Esophagus mucosa (tissue), 1 donor: ENCODE measurements at places on chromosomes 7 and 10.

DNA sequence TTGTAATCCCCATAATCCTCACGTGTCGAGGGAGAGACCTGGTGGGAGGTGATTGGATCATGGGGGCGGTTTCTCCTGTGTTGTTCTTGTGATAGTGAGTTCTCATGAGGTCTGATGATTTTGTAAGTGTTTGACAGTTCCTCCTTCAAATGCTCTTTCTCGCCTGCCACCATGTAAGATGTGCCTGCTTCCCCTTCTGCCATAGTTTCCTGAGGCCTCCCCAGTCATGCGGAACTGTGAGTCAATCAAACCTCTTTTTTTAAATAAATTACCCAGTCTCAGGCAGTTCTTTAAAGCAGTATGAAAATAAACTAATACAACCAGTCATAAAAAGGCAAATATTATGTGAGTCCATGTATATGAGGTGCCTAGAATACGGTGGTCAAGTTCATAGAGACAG, 87.5 kb downstream of the FRMD4A start:
- ATAC-seq: no peak

DNA sequence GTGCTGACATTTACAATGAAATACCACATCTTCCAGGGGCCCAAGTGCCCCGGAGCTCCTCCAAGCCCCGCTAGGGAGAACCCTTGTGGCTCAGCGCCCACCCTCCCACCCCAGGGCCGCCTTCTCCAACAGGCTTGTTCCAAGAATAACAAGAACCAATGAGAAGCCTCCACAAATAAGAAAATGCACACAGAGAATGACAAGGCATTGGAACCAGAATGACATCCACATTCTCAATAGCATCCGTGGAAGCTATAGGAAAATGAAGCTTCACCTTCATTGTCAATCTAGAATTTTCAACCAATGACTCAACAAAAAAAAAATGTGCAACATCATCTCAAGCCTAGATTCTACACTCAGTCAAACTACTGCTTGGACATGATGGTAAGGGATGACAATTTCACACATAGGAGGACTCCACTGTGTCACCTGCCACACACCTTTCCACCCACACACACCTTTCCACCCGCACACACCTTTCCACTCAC, 50.4 kb upstream of the PPP2R2D start:
- ATAC-seq: no peak

DNA sequence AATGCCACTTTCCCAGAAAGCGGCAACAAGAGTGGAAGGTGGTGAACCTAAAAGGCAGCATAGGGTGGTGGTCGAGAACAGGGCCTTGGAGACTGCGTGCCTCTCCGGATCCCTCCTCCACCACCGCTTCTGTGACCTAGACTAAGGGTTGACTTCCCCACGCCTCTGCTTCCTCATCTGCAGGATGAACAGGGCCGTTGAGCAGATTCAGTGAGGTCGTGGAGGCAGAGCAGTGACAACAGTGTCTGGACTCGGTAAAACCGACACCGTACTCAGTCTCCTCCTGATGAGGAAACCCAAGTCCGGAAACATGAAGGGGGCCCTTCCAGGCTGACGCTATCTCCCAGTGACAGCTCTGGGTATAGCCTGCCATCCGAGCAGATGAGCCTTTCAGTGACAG, 162.6 kb downstream of the CELF2 start:
- ATAC-seq: peak; percentile 32

DNA sequence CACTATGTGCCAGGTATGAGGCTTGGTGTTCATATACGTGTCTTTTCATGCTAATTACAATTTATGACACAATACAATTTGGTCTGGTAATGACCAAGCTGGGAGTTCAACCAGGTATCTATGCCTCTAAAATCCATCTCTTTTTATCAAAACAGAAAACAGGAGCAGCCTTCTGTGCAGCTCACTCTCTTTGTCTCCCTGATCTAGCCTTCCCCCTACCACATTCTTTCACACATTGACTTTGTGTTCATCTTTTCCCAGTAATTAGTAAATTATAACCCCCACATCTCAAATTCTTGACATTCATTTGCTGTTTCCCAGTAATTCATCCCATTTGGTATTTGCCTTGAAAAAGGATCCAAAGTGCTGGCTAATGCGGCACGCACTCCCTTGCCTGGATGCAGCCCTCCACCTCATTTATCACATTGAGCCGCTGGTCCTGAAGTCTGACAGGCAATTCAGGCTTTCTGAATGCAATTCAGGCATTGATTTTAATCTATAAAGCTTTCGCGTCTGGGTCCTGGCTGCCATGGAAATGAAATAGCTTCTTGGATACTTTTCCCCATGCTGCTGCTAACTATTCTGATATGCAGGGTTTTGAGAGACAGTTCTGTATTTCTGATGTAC, 112.5 kb upstream of the ANKRD1 start:
- ATAC-seq: no peak

- no peak for ATAC-seq
Observed at GRCh38 chr10:63058236-63058635, 74.9 kb upstream of the NRBF2 start.

- no peak for ATAC-seq
Observed at GRCh38 chr10:131775433-131775832, 125.4 kb upstream of the PPP2R2D start.

DNA sequence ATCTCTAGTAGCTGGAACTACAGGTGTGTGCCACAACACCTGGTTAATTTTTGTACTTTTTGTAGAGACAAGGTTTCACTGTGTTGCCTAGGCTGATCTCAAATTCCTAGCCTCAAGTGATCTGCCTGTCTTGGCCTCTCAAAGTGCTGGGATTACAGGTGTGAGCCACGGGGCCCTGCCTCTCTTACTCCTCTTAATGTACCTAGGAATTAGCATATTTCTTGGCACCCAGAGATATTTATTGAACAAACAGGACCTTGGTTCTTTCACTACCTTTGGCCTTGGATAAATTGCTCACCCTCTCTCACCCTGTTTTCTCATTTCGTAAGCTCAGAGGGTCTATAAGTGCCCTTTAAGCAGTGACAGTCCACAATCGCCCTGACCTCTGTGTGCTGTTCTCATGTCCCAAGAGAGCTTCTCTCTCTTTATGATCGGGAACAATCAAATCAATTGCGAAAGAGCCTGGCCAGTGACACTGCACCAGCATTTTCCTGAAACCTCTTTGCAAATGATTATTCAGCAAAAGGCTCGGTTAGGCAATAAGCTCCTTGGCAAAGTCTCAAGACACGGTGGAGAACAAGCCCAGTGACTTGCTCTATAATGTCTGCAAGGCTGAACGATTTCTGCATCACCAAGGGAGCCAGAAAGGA, 117.7 kb downstream of the APBB1IP start:
- peak; percentile 83 for ATAC-seq

- no peak for ATAC-seq
Observed at GRCh38 chr7:159114981-159115380, 29.7 kb downstream of the VIPR2 start.

- no peak for ATAC-seq
Observed at GRCh38 chr7:148045521-148045920, 545.0 kb upstream of the C7orf33 start.

DNA sequence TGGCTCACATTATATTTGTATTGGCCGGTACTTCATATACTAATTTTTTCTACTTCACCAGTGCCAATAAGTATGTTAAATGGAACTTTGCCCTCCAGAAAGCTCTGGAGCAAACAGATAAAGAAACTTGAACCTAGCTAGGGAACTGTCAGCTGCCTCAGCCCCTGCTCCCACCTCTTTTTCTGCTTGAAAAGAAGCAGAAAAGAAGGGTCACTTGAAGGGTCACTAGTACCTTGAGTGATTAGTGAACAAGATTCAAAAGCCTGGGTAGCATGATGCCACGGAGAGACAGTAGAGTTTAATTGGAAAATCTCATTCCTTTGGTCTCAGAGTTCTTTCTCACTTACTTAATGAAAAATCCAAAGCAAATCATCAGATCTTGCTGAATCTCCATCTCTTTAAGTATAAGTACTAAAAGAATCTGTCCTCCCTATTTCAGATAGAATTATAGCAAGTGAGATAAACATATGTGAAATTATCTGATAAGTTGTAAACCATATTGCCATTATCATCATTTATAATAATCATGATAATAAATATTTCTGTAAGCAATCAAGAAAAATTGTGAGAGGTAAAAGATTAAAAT, 47.7 kb downstream of the PTN start:
- no peak for ATAC-seq

GRCh38 chr10:26479766-26480492, 41.8 kb downstream of the APBB1IP start:
- no peak for ATAC-seq

- no peak for ATAC-seq
Observed at GRCh38 chr10:23192712-23193434, 761 bp downstream of the PTF1A start.

DNA sequence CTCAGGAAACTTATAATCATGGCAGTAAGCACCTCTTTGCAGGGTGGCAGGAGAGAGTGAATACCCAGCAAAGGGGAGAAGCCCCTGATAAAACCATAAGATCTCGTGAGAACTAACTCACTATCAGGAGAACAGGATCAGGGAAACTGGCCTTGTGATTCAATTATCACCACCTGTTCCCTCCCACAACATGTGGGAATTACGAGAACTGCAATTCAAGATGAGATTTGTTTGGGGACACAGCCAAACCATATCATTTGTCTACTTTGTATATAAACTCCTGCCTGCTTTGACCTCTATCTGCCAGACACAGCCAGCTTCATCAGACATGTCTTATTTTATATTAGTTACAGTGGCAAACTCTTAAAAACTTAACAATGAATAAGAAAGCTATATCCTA, 50.4 kb downstream of the ARMC3 start:
- no peak for ATAC-seq

GRCh38 chr7:80591654-80592053, 46.8 kb upstream of the CD36 start:
- no peak for ATAC-seq

DNA sequence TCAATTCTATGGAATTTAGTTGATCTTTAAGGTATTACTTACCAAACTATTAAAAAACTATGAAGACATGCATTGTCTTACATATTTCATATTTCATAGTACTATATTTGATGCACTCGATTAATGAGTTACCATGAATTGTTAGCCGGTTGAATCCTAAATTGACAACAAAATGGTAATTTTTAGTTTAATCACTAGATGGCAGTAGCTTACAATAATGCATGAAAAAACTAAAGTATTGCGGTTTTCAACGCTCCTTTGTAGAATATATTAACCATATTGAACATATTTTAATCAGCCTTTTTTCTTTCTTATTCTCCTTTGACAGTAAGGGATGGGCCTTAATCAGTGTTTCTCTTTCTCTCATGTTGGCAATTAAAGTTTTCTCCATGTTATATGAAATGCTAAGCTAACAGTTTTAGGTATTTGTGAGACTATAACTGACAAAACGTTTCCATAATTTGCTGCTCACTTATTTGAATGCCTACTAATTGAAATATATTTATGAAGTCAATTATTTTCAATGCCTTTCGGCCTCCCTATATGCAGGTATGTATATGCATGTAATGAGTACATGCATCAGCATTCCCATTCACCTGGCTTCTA, 48.5 kb upstream of the ARL4A start:
- ATAC-seq: peak; percentile 13

DNA sequence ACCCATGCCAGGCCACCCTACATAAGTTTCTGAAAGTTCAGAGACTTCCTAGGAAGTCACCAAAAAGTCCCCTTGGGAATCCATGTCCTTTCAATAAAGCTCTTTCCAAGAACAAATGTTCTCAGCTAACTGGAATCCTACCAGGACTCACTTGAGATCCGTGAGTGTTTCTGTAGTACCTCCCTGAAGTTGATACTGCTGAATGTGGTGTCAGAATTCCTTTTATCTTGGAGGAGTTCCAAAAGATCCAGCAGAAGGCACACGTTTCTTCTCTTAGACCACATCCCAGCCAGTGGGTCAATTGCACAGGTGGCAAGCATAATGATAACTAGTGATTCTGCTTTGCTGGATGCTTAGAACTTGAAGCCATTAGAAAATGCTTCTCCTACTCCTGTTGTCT, 689.7 kb upstream of the IGFBP3 start:
- no peak for ATAC-seq

DNA sequence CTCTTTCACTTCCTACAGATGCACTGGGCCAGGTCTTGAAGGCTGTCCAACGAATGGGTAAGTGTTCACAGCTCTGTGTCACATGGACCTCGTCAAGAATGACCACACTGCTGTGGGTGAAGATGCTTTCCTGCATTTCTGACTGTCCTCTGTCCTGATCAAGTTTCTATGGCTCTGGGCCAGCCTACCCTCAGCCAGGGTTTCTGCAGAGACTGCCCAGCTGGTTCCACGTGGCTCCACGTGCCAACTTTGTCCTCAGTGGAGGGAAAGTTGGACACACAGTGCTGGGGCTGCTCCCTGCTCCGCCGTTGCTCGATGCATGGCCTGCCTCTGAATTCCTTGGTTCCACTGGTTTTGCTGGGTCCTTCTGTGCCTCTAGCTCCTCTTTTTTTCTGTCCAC, 152.3 kb downstream of the EGFR start:
- no peak for ATAC-seq

- ATAC-seq: no peak
Observed at GRCh38 chr7:119102291-119102690, 877.8 kb downstream of the ANKRD7 start.

GRCh38 chr7:108210796-108211195, 80.6 kb upstream of the LAMB4 start:
- peak; percentile 84 for ATAC-seq

- ATAC-seq: no peak
Observed at GRCh38 chr7:150874401-150875198, 22.3 kb downstream of the AOC1 start.

DNA sequence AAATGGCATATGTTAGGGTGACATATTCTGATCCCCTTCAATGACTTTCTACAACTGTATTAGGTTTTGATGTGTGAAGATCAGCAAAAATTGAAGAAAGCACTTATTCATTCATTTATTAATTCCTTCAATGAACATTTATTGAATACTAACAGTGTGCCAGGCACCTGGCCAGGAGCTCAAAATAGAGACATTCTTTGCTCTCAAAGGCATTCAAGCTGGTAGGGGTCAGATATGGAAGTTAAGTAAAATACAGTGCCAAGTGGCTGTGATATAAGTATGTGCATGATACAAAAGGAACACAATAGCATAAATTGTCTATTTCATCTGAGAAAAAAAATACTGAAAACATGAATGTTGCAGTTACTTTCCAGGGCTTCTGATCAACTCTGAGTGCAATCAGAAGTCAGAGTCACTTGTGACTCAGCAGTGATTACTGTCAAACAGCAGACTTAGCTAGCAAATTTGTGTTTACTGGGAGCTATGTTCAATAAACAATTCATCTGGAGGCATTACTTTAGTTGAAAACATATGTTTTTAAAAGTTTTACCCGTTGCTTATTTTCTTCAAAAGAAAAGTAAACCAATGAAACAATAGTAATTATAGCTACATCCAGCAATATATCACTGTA, 60.4 kb upstream of the CACNB2 start:
- ATAC-seq: no peak

GRCh38 chr10:91242940-91243339, 22.5 kb downstream of the PCGF5 start:
- ATAC-seq: no peak

- no peak for ATAC-seq
Observed at GRCh38 chr7:94511718-94512117, 2.1 kb downstream of the CASD1 start.

GRCh38 chr10:70564901-70565351, 37.6 kb downstream of the PRF1 start:
- no peak for ATAC-seq

GRCh38 chr7:15889507-15889906, 203.0 kb upstream of the MEOX2 start:
- ATAC-seq: no peak
